H1 (cell line): ENCODE measurements at places on chromosomes 2 and 18.

GRCh38 chr2:4219101-4219500 lies 515.7 kb downstream of the DCDC2C start:
- no peak for DNase-seq

GRCh38 chr2:1633936-1634587 lies 110.3 kb downstream of the PXDN start:
- DNase-seq: no peak

- DNase-seq: no peak
These were observed 61.5 kb downstream of the G6PC2 start for GRCh38 chr2:168962636-168963035.

- no peak for DNase-seq
These were observed 6.5 kb downstream of the PLEK start for GRCh38 chr2:68371581-68371980.

DNA sequence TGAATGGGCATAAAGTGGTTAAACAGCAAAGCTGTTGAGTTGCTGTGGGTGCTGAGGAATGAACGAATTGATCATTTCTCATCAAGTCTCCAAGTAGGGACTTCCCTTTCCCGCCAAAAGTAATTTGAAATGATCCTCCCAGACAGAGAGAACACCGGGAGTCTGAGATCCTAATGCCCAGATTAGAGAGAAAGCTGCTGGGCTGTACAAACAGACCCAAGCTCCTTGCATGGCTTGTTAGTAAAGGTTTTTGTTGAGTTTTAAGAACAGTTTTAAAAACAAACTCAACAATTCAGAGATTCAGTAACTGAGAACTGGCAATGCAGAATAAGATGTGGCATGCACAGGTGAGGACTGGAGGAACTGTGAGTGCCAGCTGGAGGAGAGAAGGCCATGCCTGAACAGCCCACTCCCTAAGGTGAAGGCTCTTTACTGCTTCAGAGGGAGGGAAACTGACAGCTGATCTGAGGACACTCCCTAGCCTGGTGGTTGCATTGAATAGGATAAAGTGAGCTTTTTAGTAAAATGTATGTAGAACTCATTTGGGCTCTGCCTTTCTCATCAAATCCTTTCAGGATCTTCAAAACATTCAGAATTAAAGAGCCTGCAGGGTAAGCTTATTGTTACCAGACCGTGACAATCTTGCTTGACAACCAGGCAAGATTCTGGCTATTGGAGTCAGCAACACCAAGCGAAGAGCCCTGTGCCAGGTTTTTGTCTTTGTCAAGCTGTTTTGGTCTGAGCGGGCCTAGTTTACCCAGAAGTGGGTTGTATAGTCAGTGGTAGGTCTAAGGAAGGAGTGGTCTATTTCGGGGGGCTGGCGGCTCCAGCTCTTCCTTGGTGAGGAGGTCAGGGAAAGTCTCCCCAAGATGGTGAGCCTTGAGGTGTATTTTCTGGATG lies 63.2 kb upstream of the IGFBP5 start:
- no peak for DNase-seq

- no peak for DNase-seq
These were observed 17.0 kb upstream of the CYTIP start for GRCh38 chr2:157460897-157461296.

DNA sequence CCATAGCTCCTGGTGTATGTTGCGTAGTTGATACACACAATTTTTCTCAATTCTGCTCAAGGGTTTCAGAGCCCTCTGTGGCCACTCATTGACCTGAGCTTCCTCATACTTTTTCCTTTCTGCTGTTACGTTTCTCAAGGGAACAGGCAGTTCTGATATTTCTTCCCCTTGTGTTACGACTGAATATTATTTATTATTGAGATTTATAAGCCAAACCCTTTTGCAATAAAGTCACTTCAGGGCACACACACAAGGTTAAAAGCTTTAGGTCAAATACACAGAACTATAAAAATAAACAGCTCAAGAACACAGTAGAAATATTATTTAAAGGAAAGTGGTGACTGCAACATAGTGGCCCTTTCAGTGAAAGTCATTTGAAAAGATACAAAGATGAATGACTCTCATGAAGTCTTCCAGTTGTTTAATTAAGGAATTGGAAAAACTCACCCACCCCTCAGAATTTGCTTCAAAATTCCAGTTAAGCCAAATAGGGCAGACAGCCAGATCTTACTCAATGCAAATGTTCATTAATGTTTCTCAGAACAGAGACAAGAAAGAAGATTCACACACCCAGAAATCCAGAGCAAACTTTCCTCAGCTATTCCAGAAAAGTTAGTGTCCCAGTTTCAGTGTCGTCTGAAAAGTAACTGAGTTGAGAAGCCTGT lies 179.7 kb downstream of the TRIB2 start:
- DNase-seq: no peak

DNA sequence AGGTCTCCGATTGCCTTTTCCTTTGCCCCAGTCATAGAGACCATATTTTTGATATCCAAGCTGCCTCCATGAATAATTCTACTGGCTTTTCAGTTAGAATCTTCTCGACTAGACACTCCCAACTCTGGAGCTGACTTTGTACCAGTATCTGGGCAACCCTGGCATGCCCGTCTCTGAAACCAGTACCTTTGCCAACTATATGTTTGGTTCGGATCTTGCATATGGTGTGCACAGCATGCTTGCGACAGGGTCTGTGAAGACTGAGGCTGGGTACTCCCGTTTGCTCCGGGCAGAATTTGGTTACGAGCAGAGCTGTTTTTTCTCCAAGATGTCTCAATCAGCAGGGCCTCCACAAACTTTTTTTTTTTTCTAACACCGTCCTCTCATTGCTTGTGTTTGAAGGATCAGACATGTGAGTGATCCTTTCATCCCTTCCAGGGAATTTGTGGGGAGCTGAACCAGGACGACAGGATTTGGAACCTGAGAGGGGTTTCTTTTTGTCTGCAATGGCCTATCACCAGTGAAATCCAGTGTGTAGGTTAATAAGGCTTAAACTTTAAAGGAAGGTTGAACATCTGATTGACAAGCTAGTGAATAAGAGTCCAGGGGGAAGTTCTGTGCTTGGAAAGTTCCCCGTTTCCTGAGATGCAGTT lies 322.3 kb downstream of the MYCN start:
- no peak for DNase-seq

- no peak for DNase-seq
These were observed 32.3 kb upstream of the C18orf32 start for GRCh38 chr18:49519101-49519971.

GRCh38 chr2:13413989-13414388 lies 697.3 kb downstream of the TRIB2 start:
- DNase-seq: no peak

GRCh38 chr2:203739351-203739750 lies 32.9 kb downstream of the CD28 start:
- DNase-seq: no peak

GRCh38 chr2:142857256-142858164 lies 20.0 kb upstream of the KYNU start:
- no peak for DNase-seq

GRCh38 chr2:177245010-177245422 lies 19.5 kb downstream of the NFE2L2 start:
- DNase-seq: no peak

DNA sequence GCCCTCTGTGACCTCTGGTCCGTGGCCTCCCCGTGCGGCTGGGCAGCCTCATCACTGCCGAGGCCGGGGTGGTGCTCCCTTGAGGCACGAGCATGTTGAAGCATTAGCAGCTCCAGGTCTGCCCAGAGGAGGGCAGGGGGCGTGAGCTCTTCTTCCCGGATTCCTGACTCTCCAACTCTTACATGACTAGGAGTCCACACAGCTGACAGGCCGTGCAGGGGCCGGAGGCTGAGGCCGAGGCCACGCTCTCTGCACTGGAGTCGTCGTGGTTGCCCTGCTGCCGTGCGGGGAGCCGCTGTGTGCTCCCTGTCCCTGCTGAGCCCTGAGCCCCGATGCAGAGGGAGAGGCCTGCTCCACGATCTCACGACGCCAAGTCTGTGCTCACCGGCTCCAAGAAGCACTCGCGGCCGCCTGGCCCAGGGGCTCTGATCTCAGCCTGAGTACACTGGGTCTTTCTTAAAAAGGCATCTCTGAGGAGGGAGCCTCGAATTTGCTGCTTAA lies 19.4 kb upstream of the KCNG2 start:
- DNase-seq: no peak

- no peak for DNase-seq
These were observed 416.2 kb upstream of the ID2 start for GRCh38 chr2:8265476-8266226.

DNA sequence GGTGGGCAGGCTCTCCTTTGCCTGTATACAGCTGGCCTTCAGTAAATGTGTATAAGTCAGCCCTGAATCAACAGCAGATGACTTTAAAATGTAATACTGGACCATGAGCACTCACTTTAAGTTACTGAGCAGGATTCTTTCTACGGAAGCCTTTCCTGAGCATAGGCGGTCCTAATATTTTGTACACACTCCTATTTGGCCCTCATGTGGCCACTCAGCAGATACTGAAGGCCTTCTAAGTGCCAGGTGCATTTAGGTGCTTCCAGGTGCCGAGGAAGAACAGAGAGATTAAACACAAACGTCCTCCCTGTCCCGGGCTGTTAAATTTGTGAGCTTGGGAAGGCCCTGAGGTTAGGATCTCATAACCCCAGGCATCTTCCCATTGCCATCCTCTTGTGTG lies 27.0 kb downstream of the UXS1 start:
- DNase-seq: no peak

GRCh38 chr2:28702415-28702861 lies 49.2 kb upstream of the PPP1CB start:
- DNase-seq: no peak

DNA sequence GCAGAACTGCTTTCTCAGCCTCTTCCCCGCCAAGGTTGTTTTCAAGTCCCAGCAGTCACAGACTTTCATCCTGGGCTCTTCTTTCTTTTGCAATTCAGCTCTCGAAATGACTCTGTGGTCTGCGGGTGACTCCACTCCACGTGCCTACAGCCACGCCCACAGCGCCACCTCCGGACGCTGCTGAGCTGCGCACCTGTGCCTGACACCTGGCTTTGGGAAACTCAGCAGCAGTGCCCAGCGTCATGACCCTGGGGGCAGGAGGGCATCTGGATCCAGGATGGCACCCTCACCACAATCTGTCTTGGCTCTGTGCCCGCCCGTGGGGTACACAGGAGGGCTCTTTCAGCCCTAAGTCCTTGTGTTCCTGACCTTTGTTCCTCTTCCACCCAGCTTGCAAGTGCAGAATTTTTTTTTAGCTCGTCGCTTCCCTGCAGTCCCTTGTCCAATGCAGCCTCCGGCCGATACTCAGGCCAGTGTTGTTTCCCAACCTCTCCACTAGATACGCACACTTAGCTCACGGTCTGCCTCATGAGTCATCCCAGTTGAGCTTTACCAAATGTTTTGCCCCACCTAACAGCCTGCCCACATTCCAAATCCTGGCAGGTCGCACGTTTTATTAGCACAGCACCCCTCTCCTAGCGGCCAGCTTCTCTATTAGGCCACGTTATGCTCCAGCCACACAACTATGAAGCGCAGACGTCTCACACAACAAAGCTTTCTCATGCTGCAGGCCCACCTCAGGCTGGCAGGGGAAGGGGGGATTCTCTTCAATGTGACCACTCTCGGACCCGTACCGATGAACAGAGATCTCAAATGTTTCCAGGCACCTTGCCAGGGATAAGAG lies 6.5 kb upstream of the CAPN10 start:
- DNase-seq: no peak

GRCh38 chr2:28796620-28797019 lies 14.0 kb upstream of the SPDYA start:
- DNase-seq: no peak

DNA sequence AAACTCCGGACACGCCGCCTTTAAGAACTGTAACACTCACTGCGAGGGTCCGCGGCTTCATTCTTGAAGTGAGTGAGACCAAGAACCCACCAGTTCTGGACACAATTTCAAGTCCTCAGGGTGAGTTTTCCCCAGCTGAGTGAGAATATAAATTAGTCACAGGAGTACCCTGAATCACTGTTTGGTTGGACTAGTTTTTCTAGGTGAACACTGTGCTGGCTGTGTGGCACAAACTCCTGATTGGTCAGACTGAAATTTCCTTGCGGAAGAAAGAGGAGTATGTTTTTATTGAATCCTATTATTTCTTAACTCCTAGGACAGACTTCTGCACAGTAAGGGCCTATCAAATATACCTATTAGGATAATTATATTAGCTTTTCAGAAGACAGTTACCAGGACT lies 288.1 kb upstream of the UBE2E3 start:
- DNase-seq: no peak

GRCh38 chr2:30147196-30147714 lies 448 bp downstream of the YPEL5 start:
- no peak for DNase-seq

GRCh38 chr2:145253492-145253891 lies 733.6 kb upstream of the ZEB2 start:
- DNase-seq: no peak

DNA sequence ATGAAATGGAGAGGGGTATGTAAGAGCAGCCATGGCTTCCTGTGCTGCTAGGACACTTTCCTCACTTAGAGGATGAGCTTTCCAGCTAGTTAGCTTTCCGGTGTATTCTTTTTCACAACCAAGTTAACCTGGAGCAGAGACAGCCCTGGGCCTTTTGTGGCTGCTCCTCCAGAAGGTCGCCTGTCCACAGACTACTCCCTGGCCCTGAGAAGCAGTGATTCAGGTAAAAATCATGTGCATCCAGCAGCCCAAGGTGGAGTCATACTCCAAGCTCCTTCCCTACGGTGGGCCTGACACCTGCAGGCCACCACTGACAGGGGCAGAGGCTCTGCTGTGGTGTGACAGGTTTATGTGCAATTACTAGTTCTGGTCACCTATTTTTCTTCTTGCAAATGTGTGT lies 187.2 kb downstream of the ANKRD30B start:
- no peak for DNase-seq

DNA sequence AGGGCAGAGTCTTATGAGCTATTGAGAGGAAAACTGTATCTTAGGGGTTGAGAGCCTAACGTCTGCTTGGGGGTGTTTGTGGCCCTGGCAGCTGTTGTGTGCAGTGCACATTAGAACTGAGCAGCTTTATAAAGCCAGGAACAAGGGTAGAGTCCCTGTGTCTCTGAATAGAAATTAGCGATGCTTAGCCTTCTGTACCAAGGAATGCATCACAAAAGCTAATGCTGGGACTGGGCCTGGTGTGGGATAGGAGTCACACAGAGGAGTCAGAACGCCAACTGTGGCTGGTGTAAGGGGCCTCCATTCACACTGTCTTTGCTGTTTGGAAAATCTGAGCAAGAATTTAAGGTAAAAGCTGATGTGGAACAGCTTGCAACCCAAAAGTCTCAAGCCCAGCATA lies 283.2 kb downstream of the SOX11 start:
- DNase-seq: no peak

- no peak for DNase-seq
These were observed 474.2 kb downstream of the PIK3C3 start for GRCh38 chr18:42429196-42429595.
